ENCODE measurements at places on chromosomes 6 and 20. TPM values are rescaled to one million over a fixed set of nuclear protein-coding genes. Genes with fewer than 3 reads are reported as not detected.

Gene MAPK13
- total RNA-seq: 1.2 TPM

Gene SRMS
- total RNA-seq: not detected

Gene TP53TG5
- total RNA-seq: not detected

Gene ENPP4
- total RNA-seq: 37.1 TPM

Gene SPATA25
- 2.0 TPM for total RNA-seq

Gene TCP11
- total RNA-seq: 0.41 TPM

Gene ADGRG6
- total RNA-seq: 9.8 TPM

Gene IL22RA2
- total RNA-seq: not detected

Gene CDC40
- total RNA-seq: 21.2 TPM

Gene ETV7
- not detected for total RNA-seq

Gene SLC22A23
- 22.8 TPM for total RNA-seq

Gene PTK6
- not detected for total RNA-seq

Gene IPCEF1
- 10.6 TPM for total RNA-seq

Gene ZNF391
- total RNA-seq: 2.9 TPM

Gene PDYN
- 16.3 TPM for total RNA-seq

Gene FAM229B
- total RNA-seq: 24.1 TPM

Gene GNMT
- total RNA-seq: not detected

Gene CCN2
- 4.1 TPM for total RNA-seq
